ENCODE measurements at places on chromosomes 3 and 15. TPM values are rescaled to one million over a fixed set of nuclear protein-coding genes. Genes with fewer than 3 reads are reported as not detected.

DNA sequence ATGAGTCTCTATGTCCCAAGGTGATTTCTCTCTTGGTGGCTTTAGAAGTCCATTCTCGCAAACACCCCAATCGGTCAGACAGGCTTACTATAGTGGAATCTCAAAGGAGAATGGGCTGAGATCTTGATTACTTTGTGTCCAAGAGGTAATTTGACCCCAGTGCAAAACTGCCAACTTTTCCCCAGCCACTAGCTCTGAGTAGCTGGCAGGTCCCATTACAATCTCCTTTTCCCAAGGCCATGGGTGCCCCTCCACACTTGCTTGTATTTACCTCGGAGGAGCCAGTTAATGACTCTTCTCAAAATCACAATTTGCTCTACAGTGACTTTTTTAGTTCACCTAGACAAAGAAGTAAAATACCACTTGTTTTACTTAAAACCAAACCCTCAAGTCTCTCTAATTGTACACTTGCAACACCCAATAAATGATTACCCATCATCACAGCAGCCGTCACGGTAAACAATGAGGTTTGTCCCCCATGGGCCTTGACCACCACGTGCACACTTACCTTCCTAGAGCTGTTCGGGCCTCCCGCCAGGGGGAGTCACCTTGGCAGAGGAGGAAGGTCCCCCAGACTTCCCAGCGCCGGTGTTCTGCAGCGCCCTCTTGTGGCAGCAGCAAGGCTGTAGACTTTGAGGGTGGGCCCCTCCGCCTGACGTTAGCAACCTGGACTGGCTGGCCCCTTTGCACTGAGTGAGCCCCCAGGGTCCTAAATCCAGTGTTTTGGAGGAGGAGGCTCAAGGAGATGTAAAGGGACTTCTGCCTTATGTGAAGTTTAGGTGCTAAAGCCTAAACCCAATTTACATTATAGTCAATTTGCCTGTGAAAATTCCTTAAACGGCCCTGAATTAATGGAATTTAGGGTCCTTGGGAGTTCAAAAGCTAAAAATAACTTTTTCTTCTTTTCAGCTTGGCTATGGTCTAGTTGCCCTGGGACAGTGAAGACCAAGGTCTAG is 18.7 kb upstream of the HDAC11 start:
- H3K27me3 ChIP-seq = peaks cover 34% of the 10 kb centered on the region
- H3K36me3 ChIP-seq = no peaks in the 10 kb centered on the region
- peak; percentile 93 for DNase-seq
- H3K4me3 ChIP-seq = no peak overlapping the region
- 0 out of 2 replicates have a peak overlapping the region, but pooled peaks have one; percentile 41 for H3K27ac ChIP-seq

- peaks cover 8% of the 10 kb centered on the region for H3K36me3 ChIP-seq
- H3K27me3 ChIP-seq = no peaks in the 10 kb centered on the region
- 0 out of 2 replicates have a peak, but pooled peaks cover 3% of the 10 kb centered on the region for H3K4me1 ChIP-seq
- DNase-seq = no peak
Measured at GRCh38 chr3:187839422-187839821, 94.2 kb upstream of the BCL6 start.

Gene MNS1
- total RNA-seq = 5.5 TPM

DNA sequence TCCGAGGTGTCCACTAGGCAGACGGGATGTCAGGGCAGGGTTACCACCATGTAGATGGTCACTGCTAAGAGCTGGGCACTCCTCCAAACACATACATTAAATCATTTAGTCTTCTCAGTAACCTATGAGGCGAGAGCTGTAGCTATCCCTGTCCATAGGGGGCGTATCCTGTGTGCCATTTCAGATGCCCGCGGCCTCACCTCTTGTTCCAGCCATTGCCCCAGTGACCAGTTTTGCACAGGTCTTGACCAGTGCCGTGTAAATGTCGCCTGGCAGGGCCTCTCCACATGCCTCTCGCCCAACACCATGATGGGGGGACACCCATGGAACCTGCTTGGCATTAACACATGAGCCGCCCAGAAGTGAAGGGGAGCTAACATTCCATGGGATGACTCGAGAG is 20.8 kb upstream of the SRP14 start:
- H3K27me3 ChIP-seq = no peaks in the 10 kb centered on the region
- no peak for DNase-seq
- no peak overlapping the region for H3K4me3 ChIP-seq
- H3K36me3 ChIP-seq = no peaks in the 10 kb centered on the region

GRCh38 chr15:60223176-60223575 is 174.6 kb downstream of the ANXA2 start:
- no peak overlapping the region for H3K4me3 ChIP-seq
- DNase-seq = no peak
- H3K27ac ChIP-seq = no peak overlapping the region
- peaks cover 17% of the 10 kb centered on the region for H3K4me1 ChIP-seq
- no peaks in the 10 kb centered on the region for H3K36me3 ChIP-seq

GRCh38 chr3:133880886-133881455 is 14.7 kb downstream of the RAB6B start:
- no peak for DNase-seq
- no peaks in the 10 kb centered on the region for H3K27me3 ChIP-seq
- H3K36me3 ChIP-seq = peaks cover 9% of the 10 kb centered on the region
- no peaks in the 10 kb centered on the region for H3K4me1 ChIP-seq

Gene BHLHE40
- 7.5 TPM for total RNA-seq

GRCh38 chr15:69457304-69458280 is 5.0 kb downstream of the RPLP1 start:
- H3K4me1 ChIP-seq = peaks cover 26% of the 10 kb centered on the region
- peak overlapping the region; percentile 67 for H3K27ac ChIP-seq
- H3K27me3 ChIP-seq = no peaks in the 10 kb centered on the region
- H3K4me3 ChIP-seq = no peak overlapping the region
- DNase-seq = no peak

Gene MRPS25
- total RNA-seq = 70.1 TPM

DNA sequence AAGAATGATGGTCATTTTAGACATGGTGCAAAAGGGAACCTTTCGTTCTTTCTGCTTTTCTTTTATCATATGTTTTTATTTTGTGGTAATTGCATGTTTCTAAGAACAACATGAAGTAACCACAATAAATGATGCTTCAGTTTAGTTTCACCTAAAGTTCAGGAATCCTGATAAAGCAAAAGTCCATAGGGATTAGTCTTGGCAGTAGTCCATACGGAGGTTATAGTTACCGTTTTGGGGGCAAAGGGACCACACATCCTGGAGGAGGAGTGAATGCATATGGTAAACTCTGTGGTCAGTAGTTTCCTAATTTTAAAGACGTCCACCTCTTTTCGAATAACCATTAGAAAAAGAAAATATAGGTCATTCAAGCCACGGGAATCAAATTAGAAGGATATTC is 141.5 kb downstream of the MCTP2 start:
- no peaks in the 10 kb centered on the region for H3K27me3 ChIP-seq
- no peak for DNase-seq
- H3K4me3 ChIP-seq = no peak overlapping the region
- no peaks in the 10 kb centered on the region for H3K36me3 ChIP-seq

GRCh38 chr3:57816471-57817095 is 60.5 kb downstream of the SLMAP start:
- H3K27ac ChIP-seq = peak overlapping the region; percentile 8
- H3K36me3 ChIP-seq = no peaks in the 10 kb centered on the region
- peaks cover 24% of the 10 kb centered on the region for H3K4me1 ChIP-seq
- no peaks in the 10 kb centered on the region for H3K27me3 ChIP-seq
- no peak for DNase-seq
- no peak overlapping the region for H3K4me3 ChIP-seq

Gene GOLGA8T
- 1.0 TPM for total RNA-seq

DNA sequence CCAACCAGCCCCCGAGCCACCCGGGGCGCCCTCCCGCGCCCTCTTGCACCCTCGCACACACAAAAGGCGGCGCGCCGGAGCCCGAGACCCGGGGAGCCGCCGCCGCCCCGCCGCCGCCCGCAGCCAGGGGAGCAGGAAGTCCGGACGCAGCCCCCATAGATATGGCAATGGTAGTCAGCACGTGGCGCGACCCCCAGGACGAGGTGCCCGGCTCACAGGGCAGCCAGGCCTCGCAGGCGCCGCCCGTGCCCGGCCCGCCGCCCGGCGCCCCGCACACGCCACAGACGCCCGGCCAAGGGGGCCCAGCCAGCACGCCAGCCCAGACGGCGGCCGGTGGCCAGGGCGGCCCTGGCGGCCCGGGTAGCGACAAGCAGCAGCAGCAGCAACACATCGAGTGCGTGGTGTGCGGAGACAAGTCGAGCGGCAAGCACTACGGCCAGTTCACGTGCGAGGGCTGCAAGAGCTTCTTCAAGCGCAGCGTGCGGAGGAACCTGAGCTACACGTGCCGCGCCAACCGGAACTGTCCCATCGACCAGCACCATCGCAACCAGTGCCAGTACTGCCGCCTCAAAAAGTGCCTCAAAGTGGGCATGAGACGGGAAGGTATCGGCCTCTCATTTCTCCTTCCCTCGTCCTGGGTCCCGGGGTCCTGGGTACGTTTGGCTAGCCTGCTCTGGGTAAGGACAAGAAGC is 1.6 kb downstream of the NR2F2 start:
- H3K27ac ChIP-seq = no peak overlapping the region
- H3K27me3 ChIP-seq = peaks cover 96% of the 10 kb centered on the region
- H3K36me3 ChIP-seq = no peaks in the 10 kb centered on the region
- H3K4me3 ChIP-seq = peak overlapping the region; percentile 60

GRCh38 chr3:161940621-161940965 is 444.0 kb downstream of the OTOL1 start:
- H3K36me3 ChIP-seq = peaks cover 13% of the 10 kb centered on the region
- no peak overlapping the region for H3K4me3 ChIP-seq
- no peak for DNase-seq

- H3K4me3 ChIP-seq = no peak overlapping the region
- H3K27ac ChIP-seq = no peak overlapping the region
- no peaks in the 10 kb centered on the region for H3K36me3 ChIP-seq
- H3K27me3 ChIP-seq = no peaks in the 10 kb centered on the region
- DNase-seq = no peak
- peaks cover 8% of the 10 kb centered on the region for H3K4me1 ChIP-seq
Measured at GRCh38 chr3:158456114-158456513, 114.9 kb upstream of the MLF1 start.

Gene C2CD4B
- 0.96 TPM for total RNA-seq

Gene TMEM158
- 18.5 TPM for total RNA-seq

DNA sequence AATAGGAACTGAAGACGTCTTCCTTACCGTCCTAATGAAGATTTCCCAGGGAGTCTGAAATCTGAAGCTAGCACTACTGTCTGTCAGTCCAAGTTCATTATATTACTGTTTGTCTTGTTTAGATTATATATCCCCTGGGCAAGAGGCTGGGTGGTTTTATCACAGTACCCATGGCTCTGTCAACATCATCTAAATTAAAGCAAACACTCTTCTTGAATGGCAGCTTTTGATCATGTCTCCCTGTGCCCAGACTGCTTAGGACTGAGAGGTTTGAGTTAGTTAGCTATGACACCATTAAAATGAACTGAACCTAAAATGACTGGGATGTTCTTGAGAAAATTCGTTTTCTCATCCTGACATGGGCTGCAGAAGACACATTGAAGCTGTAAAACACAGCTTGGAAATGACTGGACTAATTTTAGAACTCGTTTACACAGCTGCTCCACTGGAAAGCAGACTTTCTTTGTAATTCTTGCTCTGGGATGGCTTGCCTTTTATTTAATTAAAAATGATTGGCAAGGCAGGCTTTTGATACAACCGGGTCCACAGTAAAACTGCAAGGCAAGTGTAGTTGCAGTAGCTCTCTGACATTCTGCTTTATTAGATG is 243.5 kb downstream of the MFSD1 start:
- DNase-seq = no peak
- H3K36me3 ChIP-seq = no peaks in the 10 kb centered on the region
- H3K4me1 ChIP-seq = no peaks in the 10 kb centered on the region

GRCh38 chr3:79306934-79307570 is 460.7 kb downstream of the ROBO1 start:
- H3K27me3 ChIP-seq = no peaks in the 10 kb centered on the region
- peak overlapping the region; percentile 76 for H3K27ac ChIP-seq
- H3K36me3 ChIP-seq = no peaks in the 10 kb centered on the region
- DNase-seq = no peak

DNA sequence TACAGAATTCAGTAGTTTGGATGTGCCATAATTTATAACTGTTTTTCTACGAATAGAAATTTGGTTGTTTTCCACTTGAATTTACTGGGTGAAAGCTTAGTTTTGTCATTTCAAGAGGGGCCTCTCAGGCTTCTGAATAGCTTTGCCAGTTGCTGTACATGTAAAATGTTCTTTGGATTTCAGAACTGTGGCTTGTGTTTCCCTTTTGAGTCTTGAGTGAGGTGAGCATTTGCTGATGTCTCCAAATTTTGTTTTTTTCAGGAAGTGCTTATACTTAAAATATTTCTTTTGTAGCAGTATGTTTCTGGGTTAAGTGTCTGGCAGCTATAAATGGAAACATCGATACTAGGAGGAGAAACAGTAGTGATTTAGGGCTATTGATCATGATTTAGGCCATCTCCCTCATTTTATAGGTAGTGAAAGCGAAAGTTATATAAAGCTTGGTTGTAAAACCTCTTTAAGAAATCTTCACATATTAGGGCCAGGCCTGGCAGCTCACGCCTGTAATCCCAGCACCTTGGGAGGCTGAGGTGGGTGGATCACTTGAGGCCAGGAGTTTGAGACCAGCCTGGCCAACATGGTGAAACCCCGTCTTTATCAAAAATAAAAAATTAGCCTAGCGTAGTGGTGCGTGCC is 9.2 kb upstream of the TRAK1 start:
- H3K27ac ChIP-seq = no peak overlapping the region
- peaks cover 25% of the 10 kb centered on the region for H3K4me1 ChIP-seq
- DNase-seq = no peak
- H3K36me3 ChIP-seq = peaks cover 14% of the 10 kb centered on the region

Gene MAP1A
- 1.1 TPM for total RNA-seq

DNA sequence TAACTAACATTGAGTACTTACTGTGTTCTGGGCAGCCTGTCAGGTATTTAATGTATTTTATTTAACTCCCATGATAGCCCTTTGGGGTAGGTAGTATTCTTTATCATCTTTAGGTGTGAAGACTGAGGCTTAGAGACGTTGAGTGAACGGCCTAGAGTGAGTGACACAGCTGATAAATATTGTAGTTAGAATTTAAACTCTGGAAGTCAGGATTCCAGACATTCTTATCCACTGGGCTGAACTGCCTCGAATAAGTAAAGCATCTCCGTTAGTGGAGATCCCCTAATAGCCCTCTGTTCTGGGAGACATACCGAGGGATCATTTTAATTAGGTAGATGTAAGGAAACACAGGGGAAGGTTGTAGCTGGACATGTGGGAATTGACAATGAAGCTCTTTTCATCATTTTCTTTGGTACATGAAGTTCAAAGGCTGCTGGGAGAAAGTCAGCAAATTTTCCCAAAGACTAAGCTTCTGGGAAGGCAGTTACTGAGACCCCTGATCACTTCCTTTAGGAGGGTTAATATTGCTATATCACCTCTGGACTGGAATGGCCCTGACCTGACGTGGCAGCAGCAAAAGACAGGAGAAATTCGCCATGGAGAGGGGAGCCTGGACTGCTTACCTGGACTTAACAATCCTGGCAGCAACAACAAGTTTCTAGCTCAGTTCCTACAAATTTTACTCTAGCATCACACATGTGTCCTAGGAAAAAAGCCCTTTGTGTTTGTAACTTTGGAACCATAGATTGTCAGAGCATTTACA is 11.7 kb upstream of the PDCD6IP start:
- H3K27ac ChIP-seq = no peak overlapping the region
- H3K36me3 ChIP-seq = no peaks in the 10 kb centered on the region
- peak overlapping the region; percentile 37 for H3K4me3 ChIP-seq
- no peaks in the 10 kb centered on the region for H3K27me3 ChIP-seq
- no peak for DNase-seq

- peaks cover 46% of the 10 kb centered on the region for H3K4me1 ChIP-seq
- H3K36me3 ChIP-seq = peaks cover 35% of the 10 kb centered on the region
- no peaks in the 10 kb centered on the region for H3K27me3 ChIP-seq
Measured at GRCh38 chr3:120416868-120417267, 33.9 kb downstream of the FSTL1 start.

- H3K4me3 ChIP-seq = no peak overlapping the region
- DNase-seq = no peak
- peaks cover 6% of the 10 kb centered on the region for H3K27me3 ChIP-seq
- H3K4me1 ChIP-seq = no peaks in the 10 kb centered on the region
- H3K27ac ChIP-seq = no peak overlapping the region
Measured at GRCh38 chr3:43523454-43524053, 98.3 kb downstream of the ANO10 start.
